ENCODE measurements at places on chromosomes 6 and 20. TPM values are rescaled to one million over a fixed set of nuclear protein-coding genes. Genes with fewer than 3 reads are reported as not detected.

- DNase-seq, result no peak
These were observed 104.2 kb downstream of the CD83 start for GRCh38 chr6:14221564-14222279.

- DNase-seq, result no peak
These were observed 4.3 kb downstream of the TJAP1 start for GRCh38 chr6:43481591-43482236.

DNA sequence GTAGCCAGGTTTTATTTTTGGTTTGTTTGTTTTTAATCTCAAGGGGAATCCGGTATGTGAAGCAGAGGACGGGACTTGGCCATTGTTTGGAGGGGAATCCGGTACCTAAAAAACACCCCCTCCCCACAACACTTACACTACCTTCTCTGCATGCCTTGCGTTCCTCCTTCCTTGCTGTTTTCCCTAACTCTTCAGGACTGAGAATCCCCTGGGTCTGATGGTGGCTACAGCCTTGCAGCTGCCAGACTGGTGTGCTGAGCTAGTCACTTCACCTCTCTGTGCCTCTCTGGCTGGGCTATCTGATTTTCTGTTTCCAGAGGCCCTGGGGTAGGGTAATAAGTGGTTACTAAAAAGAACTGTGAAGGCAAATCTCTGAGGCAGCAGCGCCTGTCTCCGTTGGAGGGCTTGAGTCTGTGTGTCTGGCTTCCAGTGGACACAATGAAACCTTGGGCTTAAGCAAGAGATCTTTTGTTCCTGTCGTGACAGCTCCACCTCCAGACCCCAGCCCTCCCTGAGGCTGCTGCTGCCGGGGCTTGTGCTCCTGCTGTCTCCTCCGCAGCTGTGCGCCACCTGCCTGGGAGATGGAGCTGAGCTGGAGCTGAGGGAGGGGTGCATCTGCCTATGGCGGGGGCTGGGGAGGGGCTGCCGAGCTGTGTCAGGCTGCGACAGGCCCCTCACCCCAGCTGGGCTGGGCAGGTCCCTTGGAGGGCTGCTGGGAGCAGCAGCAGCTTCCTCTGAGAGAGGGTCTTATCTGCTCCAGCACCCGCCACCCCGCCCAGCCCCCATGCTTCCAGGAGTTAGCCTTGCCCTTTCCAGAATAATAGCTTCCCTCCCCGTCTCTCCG, 65.8 kb upstream of the CCDC167 start:
- DNase-seq, result no peak

ANGPT4 gene
- total RNA-seq, result not detected

Measured in SJSA1 (cell line).